ENCODE measurements at places on chromosomes 4 and X. TPM values are rescaled to one million over a fixed set of nuclear protein-coding genes. Genes with fewer than 3 reads are reported as not detected.

Gene HMX1
- 3.4 TPM for total RNA-seq

Gene LRCH2
- 4.8 TPM for total RNA-seq

Gene DDIT4L
- 5.7 TPM for total RNA-seq

Gene INTS6L
- 7.2 TPM for total RNA-seq

GRCh38 chr4:185479507-185479971 is 8.0 kb upstream of the CCDC110 start:
- DNase-seq, result no peak

DNA sequence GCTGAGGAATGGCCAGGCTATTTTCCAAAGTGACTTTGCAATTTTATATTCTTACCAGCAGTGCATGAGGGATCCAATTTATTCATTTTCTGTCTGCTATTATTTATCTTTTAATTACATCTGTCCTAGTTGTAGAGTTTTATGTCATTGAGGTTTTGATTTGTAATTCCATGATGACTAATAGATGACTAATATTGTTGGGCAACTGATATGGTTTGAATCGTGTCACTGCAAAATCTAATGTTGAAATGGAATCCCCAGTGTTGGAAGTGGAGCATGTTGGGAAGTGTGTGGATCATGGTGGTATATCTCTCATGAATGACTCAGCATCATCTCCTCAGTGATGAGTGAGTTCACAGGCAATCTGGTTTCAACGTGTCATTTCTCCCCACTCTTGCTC is 201.5 kb downstream of the TBX22 start:
- DNase-seq, result no peak

DNA sequence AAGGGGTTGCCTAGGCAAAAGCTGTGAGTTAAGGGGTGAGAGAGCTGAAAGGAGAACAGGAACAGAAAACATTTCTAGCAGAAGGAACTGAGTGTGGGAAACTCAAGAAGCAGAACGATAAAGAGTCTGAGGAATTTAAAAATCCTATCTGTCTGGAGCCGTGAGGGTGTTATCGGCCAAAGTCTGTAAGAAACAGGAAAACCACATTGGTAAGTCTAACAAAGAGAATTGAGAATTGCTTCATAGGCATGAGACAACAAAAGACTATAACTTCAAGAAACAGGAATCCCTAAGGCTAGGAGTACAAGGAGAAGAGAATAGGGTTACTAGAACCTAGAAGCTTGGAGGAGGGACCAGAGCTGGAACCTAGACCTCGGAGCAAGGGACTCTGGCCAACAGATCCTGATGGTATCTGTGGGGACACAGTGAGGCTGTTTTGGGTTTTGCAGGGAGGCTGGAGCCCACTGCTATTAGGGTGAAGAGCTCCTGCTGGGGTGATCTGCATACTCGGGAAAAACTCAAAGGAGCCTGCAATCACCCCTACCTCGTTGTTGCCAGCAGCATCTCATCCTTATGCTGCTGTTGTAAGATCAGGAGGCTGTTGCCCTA is 175.6 kb downstream of the FBXO8 start:
- DNase-seq, result no peak

DNA sequence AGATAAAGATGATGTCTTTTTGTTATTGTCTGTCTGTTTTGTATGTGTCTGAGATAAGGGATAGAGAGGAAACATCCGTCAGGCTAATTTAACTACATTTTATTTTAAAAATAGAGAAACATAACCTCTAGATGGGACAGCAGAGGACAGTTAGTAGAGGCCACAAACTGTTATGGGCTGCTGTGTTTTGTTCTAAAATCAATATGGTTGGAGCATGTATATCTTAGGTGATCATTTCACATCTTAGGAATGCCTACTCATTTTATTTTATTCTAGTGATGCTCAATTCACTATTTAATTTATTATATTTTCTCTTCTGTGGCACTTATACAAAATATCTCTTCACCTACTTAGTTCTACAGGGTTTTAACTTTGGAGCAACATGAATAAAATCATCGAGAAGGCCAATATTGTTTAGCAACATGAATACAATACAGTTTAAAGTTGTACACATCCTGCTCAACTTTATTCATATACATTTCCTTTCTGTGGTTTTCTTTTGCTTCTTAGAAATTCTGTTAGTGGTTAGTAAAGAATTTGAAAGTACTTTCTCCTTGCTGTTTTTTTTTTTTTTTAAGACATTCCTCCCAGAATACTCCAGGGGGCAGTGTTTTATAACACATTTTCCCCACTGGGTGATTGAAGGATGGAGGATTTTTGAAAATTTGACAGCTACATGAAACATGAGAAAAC is 392.9 kb downstream of the UNC5C start:
- DNase-seq, result no peak

- DNase-seq, result no peak
These were observed 117.0 kb downstream of the ENOX2 start for GRCh38 chrX:130786030-130786429.

- DNase-seq, result no peak
These were observed 7.1 kb upstream of the MAPK10 start for GRCh38 chr4:86366920-86367319.

DNA sequence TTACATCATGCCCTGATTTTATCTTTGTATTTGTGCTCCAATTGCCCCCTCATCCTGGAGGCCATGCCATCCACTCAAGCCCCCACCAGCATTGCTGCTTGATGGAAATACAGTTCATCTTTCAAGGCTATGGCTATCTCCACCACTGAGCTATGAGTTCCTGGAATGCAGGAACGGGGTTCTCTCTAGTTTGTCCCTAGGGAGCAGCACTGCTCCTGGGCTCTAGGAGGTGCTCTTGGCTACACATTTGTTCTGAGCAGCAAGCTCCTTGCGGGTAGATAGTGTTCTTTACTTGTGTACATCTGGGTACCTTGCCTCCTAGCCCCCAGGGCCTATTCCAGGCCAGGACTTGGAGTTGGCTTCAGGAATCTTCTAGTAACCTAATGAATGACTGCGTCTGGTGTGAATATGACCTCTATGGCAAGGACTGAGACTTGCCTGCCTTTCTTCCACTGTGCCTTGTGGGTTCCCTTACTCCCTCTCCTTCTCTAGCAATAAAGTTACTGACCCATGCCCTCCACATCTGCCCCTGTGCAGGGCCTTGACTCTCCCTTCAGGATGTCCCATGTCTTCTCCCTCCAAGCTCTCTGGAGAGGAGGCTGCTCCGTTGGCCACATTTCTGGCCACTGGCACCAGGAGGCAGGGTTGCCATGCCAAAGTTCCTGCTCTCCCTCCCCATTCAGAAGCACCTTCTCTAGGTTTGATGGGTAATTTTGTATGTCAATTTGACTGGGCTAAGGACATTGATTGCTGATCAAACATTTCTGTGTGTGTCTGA is 7.6 kb downstream of the CITED1 start:
- no peak for DNase-seq

- DNase-seq, result no peak
These were observed 2.4 kb downstream of the RNF175 start for GRCh38 chr4:153757407-153757806.

DNA sequence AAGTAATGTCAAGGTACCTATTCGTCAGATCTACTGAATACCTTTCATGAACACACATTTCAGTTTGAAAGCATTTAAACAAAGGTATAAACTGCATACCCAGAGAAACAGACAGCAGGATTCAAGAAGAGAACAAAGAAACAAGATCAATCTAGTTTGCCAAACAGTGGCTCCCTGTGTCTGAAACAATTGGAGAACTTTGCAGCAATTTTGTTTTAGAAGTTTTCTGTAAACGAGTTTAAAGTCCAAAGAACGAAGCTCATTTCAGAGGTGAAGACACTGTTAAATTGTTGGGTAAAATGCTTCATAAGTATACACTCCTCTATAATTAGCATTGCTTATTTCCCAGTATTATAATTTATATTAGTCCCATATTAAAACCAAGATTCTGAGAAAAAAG is 21.4 kb upstream of the NSUN7 start:
- DNase-seq, result no peak

DNA sequence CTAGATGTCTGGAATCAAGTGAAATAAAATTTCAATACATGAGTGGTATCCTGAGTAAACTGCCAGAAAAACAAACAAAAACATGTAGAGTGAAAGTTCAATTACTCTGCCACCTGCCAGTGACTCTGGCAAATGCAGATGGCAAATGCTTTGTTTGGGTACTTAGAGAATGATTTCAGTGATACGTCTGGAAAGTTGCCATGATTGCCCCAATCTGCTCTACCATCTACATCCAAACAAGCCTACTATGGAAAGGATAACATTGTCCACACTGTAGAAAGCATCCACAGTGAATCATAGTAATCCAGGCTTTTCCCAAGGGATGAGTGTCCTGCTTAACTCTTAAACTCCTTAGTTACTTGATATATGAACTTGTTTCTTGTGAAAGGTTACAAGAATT is 3.4 kb downstream of the SPATA4 start:
- no peak for DNase-seq

DNA sequence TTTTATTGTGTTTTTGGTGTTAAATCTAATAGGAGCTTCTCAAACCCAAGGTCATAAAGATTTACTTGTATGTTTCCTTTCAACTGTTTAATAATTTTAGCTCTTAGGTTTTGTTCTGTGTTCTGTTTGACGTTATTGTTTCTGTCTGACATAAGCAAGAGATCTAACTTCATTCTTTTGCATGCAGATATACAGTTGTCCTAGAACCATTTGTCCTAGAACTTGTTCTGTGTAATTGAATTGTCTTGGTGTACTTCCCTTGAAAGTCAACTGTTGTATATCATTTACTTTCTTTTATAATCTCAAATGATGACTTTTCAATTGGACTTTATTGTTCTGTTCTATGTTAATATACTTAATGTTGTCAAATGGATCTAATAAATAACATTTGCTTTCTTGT is 977.1 kb downstream of the FAT4 start:
- DNase-seq, result no peak

GRCh38 chr4:37661772-37662171 is 24.4 kb downstream of the RELL1 start:
- DNase-seq, result no peak

DNA sequence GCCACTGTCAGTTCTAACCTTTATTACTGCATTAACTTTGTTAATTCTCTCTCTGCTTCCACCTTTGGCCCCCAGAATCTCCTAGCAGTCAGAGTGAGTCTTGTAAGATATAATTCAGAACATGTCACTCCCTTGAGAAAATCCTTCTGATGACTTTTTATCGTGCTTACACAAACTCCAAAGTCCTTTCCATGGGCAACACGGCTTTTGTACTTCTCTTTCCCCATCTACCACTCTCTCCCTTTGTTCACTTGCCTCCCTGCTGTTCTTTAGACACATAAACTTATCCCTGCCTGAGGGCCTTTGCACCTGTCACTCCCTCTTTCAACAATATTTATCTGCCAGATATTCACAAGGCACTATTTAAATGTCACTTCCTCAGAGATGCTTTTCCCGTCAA is 64.8 kb downstream of the MAOB start:
- DNase-seq, result no peak

- no peak for DNase-seq
These were observed 1740.5 kb upstream of the AGA start for GRCh38 chr4:179182741-179183140.
